ENCODE measurements at places on chromosomes 2 and 18.
A peak's percentile ranks its signal among the peaks of the same experiment; 100 is the strongest.

- no peak for DNase-seq
These were observed 742 bp downstream of the RRM2 start for GRCh38 chr2:10123281-10123680.

- no peak for DNase-seq
These were observed 90.9 kb downstream of the GPD2 start for GRCh38 chr2:156526950-156527636.

GRCh38 chr2:31237348-31238017, 3.5 kb downstream of the EHD3 start:
- DNase-seq, result no peak

- DNase-seq, result no peak
These were observed 7.5 kb downstream of the MBOAT2 start for GRCh38 chr2:8996006-8996405.

- no peak for DNase-seq
These were observed 69.0 kb downstream of the POLR1A start for GRCh38 chr2:86036669-86037138.

DNA sequence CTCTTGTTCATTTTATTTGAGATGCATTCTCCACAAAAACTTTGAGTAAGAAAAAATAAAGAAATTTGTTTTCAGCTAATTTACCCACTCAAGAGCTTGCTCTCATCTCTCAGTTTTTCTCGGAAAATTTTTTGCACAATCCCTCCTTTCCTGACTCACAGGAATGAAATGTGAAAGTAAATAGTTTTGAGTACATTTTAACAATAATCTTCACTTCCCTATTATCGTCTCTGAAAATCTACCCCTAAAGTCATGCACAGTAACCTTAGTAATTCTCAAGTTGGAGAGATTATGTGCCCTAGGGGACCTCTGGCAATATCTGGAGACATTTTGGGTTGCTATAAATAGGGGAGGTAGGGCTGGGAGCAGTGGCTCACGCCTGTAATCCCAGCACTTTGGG, 2.6 kb downstream of the CYB5A start:
- DNase-seq, result no peak

DNA sequence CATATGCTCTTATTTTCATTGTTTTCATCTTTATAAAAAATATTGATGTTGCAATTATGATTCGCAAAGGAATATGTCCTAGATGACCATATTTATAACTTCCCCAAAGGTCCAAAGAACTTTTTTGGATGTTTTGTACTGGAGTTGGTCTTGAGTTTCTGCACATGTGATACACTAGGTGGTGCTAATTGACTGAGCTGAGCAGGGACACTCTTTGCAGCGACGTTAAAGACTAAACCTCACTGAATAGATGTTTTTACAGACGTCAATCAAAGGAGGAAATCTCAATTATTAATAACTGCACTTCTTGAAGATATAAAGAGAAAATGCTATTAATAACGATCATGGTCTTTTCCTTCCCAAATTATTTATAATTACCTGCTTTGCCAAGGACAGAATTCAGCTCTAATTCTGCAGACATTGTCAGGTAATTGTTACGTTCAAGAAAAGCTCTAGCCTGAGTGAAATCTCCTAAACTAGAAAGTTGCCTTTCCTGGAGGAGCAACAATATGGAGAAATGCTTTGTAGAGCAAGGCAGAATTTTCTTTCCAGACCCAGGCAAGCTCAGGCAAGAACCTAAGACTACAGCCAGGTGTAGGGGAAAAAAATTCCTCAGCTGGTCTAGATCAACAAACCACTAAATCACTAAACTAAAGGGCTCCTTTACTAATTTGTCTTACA, 119.3 kb upstream of the RBBP8 start:
- DNase-seq, result no peak

DNA sequence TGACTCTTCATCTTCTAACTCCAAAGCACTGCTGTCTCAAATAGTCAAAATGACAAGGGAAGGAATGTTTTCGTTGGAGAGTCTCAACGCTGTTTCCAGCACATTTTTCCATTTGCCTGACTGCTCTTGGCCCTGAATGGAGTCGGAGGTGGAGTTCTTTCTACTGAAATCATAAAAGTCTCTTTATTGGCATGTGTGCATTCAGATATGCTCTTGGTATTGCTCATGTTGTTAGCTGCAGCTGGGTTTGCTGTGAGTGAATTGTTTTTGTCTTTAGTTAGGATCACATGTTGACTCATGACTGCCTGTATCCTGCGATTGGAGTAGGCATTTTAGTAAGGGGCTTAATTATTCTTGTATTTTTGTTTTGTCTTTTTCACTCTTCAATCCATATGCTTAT, 16.8 kb downstream of the TMEM17 start:
- DNase-seq, result no peak

GRCh38 chr2:67839242-67839641, 223.6 kb downstream of the C1D start:
- DNase-seq, result no peak

- DNase-seq, result no peak
These were observed 318.7 kb downstream of the PDE11A start for GRCh38 chr2:177753682-177754491.

DNA sequence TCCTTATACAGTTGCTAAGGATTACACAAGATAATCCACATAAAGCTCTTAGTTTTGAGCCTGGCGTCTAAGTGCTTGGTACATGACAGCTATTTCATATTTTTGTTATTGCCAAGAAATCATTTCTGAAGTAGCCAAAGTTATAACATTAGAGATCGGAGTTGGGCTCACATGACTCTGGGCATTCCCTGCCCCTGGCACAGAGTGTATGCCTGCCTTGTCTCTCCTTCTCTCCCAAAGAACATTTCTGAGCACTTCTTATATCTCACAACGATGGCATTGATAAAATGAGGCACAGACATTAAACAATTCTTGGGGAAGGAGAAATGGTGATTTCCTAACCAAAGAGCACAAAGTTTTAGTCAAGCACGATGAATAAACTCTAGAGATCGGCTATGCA, 87.7 kb upstream of the DDX18 start:
- DNase-seq, result no peak

DNA sequence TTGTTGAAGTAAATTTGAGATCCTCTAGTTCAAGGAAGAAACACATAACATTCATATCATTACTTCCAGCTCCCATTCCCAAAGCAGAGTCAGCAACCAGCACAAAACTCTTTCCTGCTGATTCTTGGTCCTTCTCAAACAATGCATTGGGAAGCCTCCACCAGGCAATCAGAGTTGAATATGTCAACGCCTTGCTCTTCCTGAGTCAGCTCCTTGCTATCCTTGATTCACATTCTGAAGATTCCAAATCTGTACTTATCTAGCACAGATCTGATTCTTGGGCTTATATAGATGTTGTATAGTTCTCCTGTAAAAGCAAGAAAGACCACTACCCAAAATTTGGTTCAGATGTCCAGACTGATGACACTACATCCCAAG, 29.6 kb downstream of the CFAP210 start:
- no peak for DNase-seq

- DNase-seq, result no peak
These were observed 117.4 kb downstream of the MBP start for GRCh38 chr18:77015169-77015568.

GRCh38 chr2:98607104-98607503, 1.2 kb downstream of the COA5 start:
- no peak for DNase-seq

- DNase-seq, result no peak
These were observed 67.7 kb upstream of the NEDD4L start for GRCh38 chr18:57976230-57976773.

- no peak for DNase-seq
These were observed 22.5 kb downstream of the CAVIN2 start for GRCh38 chr2:191824398-191824797.

DNA sequence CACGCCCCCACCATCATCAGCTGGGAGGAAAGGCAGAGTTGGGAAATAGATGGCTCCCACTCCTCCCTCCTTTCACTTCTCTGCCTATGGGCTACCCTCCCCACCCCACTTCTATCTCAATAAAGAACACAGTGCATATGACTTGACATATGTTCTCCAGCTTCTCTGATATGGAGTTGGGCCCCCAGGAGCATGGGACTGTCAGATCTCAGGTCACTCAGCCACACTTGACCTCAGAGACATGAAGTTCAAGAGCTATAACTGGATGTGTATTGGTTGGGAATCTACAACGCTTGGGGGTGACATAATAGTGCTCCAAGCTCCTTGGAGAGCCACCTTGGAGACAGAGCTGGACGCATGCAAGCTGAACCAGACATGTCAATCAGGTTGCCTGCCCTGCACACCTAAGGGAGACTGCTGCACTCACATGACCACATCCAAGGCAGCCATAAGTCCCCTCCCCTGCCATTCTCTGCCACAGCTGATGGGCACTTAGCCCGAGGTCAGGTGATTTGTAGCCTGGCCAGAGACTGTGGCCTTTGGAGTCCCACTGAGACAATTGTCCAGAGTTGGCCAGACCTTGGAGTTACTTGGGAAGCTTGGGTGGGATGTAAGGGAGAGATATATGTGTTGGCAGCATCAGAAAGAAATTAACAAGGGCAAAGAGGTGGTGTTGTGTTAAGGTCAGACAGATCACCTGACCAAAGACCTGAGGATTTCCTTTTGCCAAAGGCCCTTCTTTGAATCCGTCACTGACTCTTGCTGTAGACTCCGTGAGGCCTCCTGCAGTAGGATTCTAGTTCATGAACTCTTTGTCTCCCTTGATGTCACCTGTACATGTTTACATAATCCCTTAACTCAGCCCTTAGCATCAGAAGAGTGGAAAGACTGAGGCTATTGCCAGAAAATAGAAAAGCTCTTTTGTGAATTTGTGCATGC, 3.7 kb downstream of the INHA start:
- DNase-seq, result no peak

DNA sequence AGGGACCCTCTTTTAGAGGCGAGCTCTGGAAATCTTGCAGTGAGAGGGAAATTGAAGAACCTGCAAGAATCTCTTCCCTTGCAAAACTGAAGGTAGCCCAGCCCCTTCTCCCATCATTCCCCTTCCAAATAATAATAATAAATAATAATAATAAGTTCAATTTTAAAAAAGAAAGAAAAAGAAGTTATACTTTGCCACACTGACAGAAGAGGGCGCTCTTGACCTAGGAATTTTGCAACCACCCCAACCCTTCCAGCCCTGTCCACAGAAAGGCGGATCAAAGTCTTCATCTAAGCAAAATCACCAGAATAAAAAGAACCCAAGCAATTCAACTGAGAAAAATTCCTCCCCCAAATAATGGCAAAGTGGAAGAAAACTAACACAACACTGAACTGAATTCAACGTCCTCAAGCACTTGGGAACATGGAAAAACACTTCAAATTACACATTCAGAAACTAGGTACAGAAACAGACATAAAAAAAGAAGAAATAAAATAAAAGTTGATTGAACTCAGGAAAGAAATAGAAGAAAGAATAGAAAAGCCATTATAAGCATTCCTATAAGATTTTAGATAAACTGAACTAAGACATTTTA, 98.9 kb upstream of the GLS start:
- DNase-seq, result peak; percentile 25

GRCh38 chr2:81528852-81529480, 1224.4 kb upstream of the LRRTM1 start:
- DNase-seq, result no peak

GRCh38 chr2:24330161-24330560, 30.2 kb downstream of the ITSN2 start:
- no peak for DNase-seq

- DNase-seq, result no peak
These were observed 1.6 kb downstream of the MTCL1 start for GRCh38 chr18:8706791-8707555.

GRCh38 chr2:113157897-113158753, 15.6 kb upstream of the PSD4 start:
- DNase-seq, result no peak

- DNase-seq, result no peak
These were observed 400.0 kb upstream of the CDH2 start for GRCh38 chr18:28576941-28577340.

DNA sequence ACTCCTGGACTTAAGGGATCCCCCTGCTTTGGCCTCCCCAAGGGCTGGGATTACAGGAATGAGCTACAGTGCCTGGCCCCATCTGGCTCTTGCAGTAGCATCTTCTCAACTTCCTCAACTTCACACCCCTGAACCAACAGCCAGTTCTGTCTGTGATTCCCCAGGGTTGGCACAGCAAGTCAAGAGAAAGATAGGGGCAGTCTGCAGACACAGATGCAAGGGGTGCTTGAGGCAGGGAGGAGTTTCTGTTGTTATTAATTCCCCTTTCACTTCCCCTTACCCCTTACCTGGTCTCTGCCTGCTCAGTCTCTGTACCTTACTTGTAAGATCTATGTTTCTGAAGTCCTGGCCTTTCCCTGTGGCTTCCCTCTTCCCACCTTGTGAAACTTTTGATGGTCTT, 54.1 kb upstream of the MEX3C start:
- no peak for DNase-seq

DNA sequence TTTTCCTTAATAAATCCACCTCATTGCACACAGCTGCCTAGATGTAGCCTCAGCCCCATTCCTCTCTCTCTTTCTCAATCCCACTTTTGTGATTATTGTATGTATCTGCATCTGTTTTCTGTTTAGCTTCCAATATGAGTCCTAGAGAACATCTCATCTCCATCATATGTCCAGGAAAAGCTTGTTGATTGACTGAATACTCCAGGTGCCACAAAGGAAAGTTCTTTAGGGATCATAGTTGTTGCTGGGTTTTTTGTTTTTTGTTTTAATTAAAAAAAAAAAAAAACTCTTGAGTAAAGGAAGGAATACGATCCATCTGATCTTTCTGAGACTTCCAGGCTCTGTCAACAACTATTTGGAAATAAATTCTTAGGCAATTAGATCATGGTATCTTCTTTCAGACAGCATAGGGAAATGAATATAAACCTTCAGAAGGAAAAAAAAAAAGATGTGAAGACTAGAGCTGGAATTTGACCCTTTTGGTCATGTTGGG, 42.5 kb downstream of the KIAA2012 start:
- no peak for DNase-seq

- DNase-seq, result no peak
These were observed 11.9 kb downstream of the ATG4B start for GRCh38 chr2:241649404-241649803.

- no peak for DNase-seq
These were observed 42.7 kb upstream of the GLS start for GRCh38 chr2:190837952-190838361.

DNA sequence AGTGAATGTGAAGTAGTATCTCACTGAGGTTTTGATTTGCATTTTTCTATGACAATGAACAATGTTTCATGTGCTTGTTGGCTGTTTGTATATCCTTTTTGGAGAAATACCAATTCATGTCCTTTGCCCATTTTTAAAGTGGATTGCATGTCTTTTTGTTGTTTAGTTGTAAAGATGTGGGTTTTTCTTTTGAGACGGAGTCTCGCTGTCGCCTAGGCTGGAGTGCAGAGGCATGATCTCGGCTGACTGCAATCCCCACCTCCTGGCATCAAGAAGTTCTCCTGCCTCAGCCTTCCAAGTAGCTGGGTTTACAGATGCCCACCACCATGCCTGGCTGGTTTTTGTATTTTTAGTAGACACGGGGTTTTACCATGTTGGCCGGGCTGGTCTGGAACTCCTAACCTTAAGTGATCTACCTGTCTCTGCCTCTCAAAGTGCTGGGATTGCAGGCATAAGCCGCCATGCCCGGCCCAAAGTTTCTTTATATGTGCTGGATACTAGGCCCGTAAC, 236.7 kb downstream of the MYCN start:
- DNase-seq, result no peak
